CD4-positive, alpha-beta T cell treated with Interleukin-2 at 100 ng/mL for 4 hours (primary cell): ENCODE measurements at places on chromosomes 6 and 20.

- no peak for DNase-seq
Observed at GRCh38 chr20:38581830-38582358, 897 bp downstream of the ADIG start.

- DNase-seq: peak; percentile 53
Observed at GRCh38 chr6:33914645-33915044, 110.8 kb upstream of the MLN start.

DNA sequence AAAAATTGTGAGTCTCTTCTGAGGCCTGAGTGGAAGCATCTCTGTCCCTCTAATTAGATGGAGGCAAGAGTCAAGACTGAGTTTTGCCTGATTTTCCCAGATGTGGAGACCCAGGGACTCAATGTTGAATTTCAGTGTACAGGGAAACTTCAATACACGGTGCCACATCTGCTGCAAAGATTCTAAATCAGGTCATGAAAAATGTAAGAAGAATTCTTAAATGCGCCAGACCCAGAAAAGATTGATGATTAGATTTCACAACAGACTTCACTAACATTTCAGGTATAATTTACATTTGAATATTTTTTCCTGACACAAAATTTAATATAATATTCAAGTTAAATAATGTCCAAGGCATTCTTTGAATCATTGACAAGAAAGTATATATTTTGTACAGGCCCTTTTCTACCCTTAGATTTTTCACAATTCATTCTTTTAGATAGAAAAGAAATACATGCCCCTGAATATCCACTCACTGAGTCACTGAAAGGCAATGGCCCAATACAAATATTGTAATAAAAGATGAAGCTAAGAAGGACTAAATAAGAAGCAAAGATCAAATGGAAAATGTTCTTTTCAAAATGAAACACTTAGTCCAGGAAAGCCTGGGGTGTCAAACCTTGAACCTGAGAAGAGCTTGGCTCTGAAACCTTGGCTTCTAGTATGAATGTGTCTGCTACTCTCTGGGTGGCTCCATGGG, 18.2 kb upstream of the HDGFL1 start:
- no peak for DNase-seq

GRCh38 chr20:57970116-57970515, 258.3 kb downstream of the ANKRD60 start:
- no peak for DNase-seq

GRCh38 chr6:166630462-166630861, 3.4 kb upstream of the RPS6KA2 start:
- no peak for DNase-seq

DNA sequence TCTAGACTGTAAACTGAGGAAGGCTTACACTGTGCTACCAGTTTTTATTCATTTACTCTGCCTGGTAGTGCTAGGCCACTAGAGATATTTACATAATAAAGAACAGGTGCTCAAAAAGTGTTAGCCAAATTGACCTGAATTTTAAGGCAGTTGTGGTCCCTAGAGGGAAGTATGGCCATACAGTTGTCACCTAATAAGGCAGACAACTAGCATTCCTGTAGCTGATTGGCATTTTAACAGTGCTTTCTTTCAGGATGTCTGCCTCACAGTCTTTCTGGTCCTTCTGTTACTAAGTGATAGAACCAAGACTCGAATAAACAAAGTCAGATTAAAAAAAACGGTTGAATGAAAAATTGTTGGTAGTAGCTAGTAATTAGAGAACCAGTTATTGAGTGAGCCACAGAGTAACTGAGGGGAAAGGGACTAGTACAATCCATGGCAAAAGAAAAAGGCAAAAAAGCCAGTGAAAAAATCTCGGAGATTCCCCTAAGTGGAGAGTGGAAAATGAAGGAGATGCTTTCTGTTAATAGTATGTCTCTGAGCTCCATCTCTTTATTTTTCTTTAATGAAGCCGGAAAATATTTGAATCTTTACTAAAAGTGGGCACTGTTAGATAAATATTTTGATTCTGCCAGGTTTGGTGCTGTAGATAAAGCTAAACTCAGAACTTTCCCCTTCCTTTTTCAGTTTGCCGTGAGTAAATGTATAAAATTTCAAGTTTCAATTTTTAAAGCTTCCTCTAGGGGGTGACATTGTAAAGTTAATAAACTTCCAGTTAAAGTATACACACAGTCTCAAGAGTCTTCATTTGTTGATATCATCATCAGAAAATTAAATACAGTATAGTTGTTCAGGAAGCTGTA, 9.1 kb downstream of the VTA1 start:
- DNase-seq: peak; percentile 48

GRCh38 chr20:50144362-50144761, 9.2 kb downstream of the PEDS1 start:
- DNase-seq: no peak

- no peak for DNase-seq
Observed at GRCh38 chr6:69422475-69422874, 374.3 kb downstream of the LMBRD1 start.

DNA sequence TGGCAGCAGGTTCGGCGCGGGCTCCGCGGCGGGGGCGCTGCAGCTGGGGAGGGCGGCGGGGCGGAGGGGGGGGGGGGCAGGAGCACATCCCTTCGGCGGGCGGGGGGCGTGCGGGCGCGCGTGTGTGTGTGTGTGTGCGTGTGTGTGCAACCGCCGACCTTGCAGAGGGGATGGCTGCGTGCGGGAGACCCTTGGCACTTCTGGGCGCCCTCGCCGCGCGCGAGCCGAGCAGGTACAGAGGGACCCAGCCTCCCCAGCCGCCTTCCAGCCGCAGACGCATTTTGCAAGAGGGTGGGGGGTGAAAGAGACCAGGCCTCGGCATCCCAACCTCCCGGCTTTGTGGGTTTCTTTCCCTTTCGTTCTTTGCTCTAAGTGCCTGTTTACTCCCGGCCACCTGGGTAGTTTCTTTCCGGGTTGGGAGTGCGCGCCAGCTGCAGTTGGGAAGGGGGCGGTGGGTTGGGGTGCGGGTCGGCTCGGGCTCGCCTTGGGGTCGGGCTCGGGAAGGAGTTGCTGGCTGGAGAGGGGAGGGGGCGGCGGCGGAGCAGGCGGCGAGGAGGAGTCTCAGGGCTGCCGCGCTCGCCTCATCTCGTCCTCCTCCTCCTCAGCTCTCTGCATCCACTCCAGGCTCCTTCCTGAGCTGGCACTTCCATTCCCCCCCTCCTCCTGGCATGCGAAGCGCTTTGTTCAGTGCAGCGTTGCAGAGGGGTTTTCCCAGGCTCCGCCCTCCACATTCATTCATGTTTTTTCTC, 620 bp downstream of the HIVEP1 start:
- peak; percentile 75 for DNase-seq

DNA sequence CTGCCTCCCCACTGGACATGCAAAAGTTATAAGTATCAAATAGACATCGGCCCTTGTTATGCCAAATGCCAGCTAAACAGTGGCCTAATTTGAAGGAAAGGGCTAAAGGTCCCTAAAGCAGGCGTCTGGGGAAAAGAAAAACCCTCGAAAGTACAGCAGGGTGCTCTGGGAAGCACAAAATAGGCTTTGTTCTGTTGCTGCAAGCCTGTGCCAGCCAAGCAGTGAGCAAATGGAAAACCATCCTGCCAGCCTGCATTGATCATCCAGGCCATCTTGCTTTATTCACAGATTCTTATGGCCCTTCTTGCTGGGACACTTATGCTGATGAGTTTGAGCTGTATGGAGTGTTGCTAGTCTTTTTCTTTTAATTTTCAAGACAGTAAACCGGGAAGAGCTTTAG, 62.2 kb upstream of the PLEKHG1 start:
- no peak for DNase-seq

GRCh38 chr6:21898107-21898796, 304.7 kb downstream of the SOX4 start:
- no peak for DNase-seq

GRCh38 chr6:150658421-150658820, 58.7 kb downstream of the PLEKHG1 start:
- no peak for DNase-seq

DNA sequence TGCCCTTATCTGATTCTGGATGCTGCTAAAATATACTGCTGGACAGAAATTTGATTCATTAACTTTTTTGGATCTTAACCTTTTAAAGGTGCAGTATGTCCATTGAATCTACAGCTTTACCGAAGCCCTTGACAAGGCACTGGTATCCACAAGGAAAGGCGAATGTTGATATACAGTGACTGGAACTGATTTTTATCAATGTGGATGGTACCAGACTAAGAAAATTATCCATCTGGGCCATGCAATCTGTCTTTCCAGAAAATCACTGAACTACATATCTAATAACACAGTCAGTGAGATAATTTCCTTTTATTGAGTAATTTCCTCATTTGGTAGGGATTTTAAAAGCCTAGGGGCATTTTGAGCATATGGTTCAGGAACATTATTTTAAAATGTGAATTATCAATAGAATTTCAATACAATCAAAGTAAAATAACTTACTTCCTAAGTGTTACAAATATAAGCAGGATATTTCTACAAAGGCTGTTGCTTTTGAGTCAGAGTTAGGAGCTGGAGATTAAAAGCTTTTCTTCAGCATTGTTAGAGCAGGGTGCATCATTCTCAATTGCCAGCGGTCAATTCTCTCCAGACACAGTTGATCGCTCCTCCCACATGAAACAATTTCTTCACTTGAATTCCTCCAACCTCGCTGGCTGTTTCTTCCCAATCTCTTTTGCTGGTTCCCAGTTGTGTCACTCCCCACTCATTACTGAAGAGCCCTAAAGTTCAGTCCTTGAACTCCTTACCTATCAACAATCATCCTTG, 585.3 kb upstream of the FLRT3 start:
- DNase-seq: no peak

- DNase-seq: no peak
Observed at GRCh38 chr20:63567136-63567385, 7.0 kb downstream of the HELZ2 start.

GRCh38 chr6:109521080-109521479, 38.1 kb upstream of the ZBTB24 start:
- no peak for DNase-seq

GRCh38 chr6:168828800-168829199, 387.8 kb downstream of the SMOC2 start:
- no peak for DNase-seq

DNA sequence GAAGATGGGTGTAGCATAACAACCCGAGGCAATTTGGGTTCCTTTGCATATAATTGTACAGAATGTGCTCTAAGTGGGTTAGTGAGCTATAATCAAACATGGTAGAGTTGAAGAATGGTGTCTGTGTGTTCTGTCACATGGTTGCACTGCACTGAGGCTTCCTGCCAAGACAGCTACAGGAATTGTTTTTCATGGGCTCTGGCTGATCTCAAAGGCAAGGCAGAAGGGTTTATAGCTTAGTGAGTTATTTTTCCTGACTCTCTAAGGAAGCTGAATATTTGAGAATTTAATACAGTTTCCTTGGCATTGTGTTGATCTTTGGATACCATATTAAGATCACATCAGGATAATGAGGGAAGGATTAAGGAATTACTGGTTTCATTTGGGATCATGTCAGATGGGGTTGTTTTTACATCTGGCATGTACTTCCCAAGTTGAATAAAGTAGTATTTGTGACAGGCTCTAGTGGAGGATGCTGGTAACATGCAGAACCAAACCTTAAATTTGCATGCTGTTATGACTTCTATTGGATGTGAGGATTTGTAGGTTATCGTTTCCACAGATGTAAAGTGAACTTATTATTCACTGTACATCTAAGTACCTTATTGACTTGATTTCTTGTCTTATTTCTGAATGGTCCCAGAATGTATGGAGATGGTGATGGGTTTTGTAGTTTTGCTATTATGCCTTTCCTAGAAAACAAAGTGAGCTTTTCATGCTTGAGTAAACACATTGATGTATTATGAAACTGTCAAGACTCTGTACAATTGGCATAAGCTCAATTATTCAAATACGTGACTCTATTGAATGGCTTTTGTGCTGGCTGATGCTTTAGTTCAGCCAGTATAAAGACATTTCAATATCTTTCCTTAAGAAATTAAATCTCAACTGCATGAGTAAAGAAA, 43.3 kb downstream of the LRRC1 start:
- DNase-seq: no peak

DNA sequence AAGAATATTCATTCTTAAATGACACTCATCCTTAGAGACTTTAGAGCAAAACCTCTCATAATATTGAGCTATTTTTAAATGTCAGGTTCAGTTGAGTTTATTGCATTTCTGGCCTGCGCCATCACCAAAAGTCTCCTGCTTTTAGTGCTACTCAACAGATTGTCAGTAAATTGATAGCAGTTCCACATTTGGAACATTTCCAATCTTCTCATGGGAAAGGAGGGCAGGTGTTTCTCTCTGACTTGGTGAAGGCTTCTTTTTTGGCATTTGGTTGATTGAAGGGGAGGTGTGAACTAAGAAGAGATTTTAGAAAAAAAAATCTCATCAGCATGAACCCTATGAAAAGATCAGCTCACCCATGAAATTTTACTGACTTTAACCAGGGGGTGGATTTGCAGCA, 125.9 kb upstream of the INSM1 start:
- DNase-seq: no peak

- DNase-seq: no peak
Observed at GRCh38 chr6:43331891-43332290, 23.3 kb upstream of the CRIP3 start.

DNA sequence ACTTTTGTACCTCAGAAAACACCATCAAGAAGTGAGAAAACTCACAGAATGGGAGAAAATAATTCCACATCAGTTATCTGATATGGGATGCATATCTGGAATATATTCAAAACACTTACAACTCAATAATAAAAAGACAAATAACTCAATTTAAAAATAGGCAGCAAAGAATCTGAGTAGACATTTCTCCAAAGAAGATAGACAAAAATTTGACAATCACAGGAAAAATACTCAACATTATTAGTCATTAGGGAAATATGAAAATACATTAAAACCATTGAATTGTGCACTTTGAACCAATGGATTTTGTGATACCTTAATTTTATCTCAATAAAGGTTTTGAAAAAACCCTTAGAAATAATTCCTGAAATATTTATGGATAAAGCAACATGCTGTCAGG, 36.9 kb upstream of the STMND1 start:
- no peak for DNase-seq

GRCh38 chr6:168741942-168742782, 301.2 kb downstream of the SMOC2 start:
- no peak for DNase-seq

DNA sequence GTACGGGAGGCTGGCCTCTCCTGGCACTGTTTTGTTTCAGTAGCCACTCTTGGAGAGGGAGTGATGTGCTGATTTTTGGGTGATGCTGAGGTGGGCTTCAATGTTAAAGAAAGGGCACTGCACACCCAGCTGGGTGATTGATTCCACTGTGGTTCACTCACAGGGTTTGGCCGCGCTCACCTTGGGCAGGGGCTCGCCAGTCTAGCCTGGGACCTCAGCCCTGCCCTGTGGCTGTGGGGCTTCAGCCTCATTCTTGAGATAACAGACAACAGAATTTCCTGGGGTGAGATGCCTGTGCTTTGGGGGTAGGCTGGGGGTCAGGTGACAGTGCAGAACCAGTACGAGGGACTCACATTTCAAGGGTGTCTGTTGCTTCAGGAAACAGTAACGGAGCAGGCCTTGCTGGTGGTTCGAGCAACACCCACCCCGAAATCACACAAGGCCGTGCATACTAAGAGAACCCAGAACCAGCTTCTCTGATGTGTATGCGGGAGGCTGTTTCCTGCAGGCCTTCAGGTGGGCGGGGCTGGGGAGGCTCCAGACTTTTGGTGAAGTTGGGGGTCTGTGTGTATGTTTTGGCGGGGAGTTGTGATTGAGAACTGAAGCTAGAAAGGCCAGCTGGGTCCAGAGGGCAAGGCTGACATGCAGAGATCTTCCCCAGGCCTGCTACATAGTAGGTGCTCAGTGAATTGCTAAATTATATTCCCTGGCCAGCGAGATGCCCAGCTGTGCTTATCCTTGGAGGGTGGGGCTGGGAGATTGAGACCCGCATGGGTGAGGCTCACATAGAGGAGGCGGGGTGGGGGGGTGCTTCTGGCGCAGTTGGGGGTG, 154.2 kb upstream of the RNF24 start:
- no peak for DNase-seq
